H7 (cell line): ENCODE measurements at places on chromosomes 7 and 10. TPM values are rescaled to one million over a fixed set of nuclear protein-coding genes. Genes with fewer than 3 reads are reported as not detected.
A peak's percentile ranks its signal among the peaks of the same experiment; 100 is the strongest.

DNA sequence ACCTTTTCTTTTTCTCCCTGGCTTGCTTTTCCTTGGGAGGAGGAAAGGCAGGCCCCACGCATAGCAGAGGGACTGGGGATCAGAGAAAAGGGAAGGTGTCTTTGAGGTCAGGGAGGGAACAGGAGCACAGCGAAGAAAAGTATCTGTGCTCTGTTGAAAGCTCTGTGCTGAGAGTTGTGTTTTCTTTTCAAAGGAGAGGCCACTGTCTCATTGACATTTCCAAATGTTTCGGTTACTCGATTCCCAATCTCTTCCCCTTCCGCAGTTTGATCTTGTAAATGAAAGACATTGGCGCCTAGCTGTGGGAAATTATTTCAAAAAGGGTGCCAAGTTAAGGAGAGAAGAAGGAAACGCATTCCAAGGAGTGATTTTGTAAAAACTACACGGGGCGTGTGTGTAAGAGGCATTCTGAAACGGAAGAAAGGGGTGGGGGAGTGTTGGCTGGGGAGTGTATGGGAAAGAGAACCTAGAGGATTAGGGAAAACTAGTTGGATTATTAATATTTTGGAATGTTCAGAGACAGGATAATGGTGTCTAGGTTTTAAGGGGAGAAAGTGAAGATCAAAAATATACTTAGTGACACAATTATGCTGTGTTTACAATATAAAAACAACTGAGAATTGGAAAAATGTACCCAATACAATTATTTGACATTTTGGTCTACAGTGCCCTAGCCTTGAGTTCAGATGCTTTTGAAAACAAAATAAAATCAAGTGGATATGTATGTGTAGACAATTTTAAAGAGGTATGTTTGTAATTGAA is 708 bp downstream of the KLHDC10 start:
- DNase-seq = no peak

- no peak for DNase-seq
These were observed 90.7 kb downstream of the SLC25A40 start for GRCh38 chr7:87785368-87785995.

DNA sequence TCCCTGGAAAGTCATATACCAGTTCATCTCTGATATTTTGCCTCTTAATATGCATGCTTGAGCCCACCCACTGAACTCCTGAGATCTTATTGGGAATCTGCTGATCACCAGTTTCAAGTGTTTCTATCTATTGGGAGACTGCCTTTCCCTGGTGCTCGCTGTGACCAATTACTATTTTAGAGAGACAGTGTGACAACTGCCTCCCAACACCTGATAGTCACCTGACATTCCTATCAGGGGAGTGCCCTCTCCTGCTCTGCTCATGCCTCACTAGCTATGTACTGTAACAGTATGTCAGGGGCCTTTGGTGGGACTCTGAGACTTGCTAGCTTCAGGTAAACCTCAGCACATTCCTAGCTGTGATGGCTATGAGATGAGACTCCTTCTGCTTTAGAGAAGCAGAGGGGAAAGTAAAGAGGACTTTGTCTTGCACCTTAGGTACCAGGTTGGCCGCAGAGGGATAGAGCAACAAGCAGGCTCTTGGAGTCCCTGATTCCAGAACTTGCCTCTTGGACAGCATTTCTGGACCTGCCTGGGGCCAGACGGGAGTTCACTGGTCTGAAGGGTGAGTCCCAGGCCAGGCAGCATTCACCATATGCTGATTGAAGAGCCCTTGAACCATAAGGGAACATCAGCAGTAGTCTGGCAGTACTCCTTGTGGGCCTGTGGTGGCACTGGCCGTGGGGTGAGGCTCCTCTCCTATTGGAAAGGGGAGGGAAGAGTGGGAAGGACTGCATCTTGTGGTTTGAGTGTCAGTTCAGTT is 34.4 kb upstream of the ARHGAP12 start:
- no peak for DNase-seq

DNA sequence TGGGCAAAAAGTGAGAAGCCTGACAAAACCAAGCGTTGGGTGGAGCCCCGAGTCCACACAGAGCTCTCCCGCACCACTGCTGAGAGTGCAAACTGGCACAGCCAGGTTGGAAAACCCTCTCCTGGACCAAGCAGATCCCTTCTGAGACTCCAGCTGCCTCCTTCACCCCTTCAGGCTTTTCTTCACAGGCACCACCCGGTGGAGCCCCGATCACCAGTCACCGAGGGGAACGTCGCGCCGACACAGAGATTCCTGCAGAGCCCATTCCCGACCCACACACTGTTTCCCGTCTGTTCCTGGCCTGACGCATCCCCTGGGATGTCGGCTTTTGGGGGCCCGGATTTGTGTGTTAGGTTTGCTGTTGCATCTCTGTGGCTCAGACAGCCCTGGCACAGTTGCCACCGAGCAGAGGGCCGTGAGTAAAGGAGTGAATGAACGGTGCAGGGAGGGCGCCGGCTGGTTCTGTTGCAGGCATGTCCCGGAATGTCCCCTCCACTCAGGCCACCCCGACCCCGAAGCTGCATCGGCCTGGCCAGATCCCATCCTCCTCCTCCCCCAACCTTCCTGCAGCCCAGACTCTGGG is 51.0 kb upstream of the INPP5A start:
- peak; percentile 62 for DNase-seq

Gene TMEM236
- total RNA-seq = 0.03 and 0.15 TPM in 2 replicates

Gene MASTL
- total RNA-seq = 53.4 and 73.2 TPM in 2 replicates

GRCh38 chr10:117621196-117621595 is 78.7 kb downstream of the EMX2 start:
- DNase-seq = no peak

Gene GPR146
- 0.07 and 0.87 TPM in 2 replicates for total RNA-seq

Gene FAM25G
- not detected in 2 replicates for total RNA-seq

Gene TLX1
- total RNA-seq = 0.11 TPM in 1 of 2 replicates, not detected in the other

DNA sequence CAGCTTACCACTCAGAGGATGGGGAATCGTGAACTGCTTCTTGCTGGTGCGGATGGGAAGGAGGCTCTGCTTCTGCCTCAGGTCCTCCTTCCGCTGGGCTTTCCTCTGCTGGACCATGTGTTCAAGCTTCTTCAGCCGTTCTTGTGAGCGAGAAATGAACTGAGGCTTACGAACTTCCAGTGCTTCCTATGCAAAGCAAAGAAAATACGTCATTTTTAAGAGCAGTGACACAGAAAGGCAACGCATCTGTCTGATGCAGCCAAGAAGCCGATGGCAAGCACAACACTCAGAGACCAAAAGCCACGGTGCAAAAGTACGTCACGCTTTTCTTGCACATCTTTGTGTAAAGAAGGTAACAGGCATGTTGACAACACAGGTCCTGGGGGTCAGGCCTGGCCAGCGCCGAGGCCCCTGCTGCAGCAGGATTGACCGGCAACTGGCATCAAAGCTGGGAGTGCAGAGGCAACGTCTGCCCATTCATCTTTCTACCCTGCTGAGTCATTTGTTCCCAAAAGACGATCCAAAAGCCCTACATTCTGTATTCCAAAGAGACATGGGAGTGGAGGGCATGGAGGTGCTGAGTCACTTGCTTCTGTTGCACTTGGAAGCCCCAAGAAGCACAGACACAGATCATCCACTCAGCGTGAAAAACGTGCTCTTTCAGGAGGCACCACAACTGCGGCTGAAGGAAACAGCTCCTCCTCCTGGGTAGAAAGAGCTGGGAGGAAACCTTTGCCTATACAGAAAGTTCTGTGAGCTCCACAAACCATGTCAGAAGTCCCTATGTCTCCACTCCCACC is 71.0 kb upstream of the ADAM12 start:
- no peak for DNase-seq

GRCh38 chr7:1739593-1739992 is 69.5 kb downstream of the ELFN1 start:
- peak; percentile 72 for DNase-seq

Gene EPHB6
- 4.0 and 8.8 TPM in 2 replicates for total RNA-seq

DNA sequence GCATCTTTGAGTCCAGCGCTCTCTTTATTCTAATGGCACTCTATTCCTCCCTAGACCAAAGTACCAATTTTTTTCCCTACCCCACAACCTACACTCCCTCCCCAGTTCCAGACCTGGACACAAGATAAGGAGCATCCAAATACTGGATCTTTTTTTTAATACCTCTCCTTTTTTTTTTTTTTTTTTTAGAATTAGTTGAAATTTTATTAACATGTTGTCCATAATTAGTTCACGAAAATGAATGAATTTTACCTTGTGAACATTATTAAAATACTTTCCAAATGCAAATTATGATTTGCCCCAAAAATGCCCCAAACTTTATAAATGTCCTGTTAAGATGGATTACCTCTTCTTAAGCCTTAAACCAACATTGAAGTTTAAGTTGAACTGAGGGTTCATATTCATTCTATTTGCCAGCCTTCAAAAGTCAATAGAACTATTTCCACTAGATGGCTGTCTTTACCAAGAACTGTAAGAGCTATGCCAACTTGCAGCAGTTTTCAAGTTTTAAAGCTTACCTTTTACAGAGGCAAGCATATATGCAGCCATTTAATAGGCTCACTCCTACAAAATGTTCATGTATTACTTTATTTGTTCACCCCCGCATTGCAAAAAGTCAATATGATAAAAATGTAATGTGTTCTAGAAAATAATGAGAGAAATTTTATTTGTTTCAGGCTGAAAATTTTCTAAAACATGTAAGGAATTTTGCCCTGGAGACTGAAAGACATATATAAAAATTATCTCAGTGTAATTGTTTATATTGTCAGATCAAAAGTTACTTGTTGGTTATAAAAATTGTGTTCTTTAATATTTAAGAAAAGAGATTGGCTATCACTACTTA is 39.7 kb upstream of the TNKS2 start:
- peak; percentile 24 for DNase-seq

GRCh38 chr10:89494575-89494974 is 40.8 kb downstream of the SLC16A12 start:
- no peak for DNase-seq

Gene MYL10
- total RNA-seq = not detected in 2 replicates

GRCh38 chr10:61503051-61503450 is 49.9 kb upstream of the TMEM26 start:
- no peak for DNase-seq

DNA sequence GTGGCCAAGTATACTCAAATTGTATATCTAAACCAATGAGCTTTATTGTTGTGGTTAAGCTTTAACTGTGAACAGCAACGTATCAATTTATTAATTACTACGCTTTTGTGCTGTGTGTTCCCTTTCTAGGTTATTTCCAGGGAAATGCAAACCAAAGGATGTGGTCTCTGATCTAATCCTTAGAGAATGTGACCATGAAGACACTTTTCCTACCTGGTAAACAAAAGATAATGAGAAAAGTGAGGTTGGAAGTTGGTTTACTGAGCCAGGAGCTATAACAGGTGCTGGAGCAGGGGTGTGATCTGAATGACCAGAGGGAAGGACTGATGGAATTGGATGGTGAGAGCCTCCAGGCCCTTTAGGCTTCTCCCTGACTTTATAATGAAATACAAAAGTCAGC is 25.4 kb upstream of the CALU start:
- DNase-seq = no peak

DNA sequence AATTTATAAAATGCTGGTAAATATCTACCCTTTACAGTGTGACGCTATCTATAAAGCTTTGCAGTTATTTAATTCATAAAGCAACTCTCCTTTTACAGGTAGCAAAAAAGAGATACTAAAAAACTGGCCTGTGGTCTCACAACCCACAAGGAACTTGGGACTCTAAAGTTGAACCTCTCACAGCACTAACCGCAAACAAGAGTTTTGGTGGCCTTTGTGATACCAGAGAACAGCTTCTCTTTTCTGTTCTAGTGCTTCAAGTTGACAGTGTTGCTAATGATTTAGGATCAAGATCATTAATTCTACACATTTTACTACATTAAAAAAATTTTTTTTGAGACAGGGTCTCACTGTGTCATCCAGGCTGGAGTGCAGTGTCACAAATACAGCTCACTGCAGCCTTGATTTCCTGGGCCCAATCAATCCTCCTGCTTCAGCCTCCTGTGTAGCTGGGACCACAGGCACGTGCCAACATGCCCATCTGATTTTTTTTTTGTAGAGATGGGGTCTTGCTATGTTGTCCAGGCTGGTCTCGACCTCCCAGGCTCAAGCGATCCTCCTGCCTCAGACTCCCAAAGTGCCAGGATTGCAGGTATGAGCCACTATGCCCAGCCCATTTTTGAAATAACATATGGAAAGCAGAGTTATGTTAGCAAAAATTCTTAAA is 56.0 kb upstream of the ST8SIA6 start:
- no peak for DNase-seq

Gene LLCFC1
- not detected in 2 replicates for total RNA-seq

- DNase-seq = no peak
These were observed 22.5 kb downstream of the CALHM2 start for GRCh38 chr10:103429647-103430046.

Gene LSM5
- total RNA-seq = 41.6 and 48.3 TPM in 2 replicates

DNA sequence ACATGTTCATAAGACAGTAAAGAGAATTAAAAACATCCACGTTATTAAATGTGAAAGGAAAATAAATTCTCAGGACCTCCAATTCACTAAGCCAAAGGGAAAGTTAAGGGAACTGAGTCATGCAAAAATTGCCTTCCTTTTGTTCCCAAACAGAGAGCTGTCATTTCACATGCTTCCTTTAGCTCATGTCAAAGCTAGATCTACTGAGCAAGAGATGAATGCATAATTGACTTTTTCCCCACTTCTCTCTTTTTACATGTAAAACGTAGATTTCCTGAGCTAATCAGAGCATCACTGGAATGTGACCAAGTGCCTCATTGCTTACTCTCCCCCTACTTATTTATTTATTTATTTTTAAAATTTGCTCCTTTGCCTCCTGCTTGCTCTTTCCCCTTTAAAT is 129.1 kb upstream of the AMPH start:
- DNase-seq = no peak

Gene SMURF1
- 19.7 and 20.2 TPM in 2 replicates for total RNA-seq

DNA sequence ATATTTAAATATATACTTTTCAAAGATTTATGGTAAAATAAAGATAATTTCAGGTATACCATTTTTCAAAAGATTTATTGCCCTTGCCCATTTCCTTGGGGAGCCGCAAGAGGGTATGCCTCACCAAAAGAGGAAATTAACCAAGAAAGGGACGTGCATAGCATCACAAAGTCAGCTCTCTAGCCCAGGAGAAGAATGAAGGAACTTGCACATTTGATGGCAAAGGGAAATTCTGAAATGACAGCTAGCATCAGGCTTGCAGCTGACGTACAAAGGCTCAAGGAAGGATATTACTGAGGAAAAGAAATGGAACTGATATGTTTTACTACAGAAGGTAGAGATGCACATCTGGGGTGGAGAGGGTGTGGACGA is 93.6 kb upstream of the RSU1 start:
- DNase-seq = no peak

DNA sequence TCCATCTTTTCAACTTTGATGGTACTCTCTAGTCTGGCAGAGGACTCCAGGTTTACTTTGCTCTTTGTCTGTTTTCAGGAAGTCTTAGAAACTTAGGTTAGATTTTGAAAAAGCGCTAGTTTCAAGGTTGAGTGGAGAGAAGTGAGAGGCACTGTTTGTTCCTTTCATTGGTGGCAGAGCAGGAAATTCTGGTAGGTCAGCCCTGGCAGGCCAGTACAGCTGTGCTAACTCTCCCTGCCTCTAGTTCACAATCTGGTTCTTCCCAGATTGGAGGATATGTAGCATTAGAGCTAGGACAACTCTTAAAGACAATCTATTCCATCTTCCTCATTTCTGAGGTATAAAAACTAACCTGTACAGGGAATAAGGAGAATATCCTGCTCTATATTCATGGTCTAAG is 160.9 kb upstream of the FZD1 start:
- no peak for DNase-seq

Gene ZNF467
- 0.04 and 0.55 TPM in 2 replicates for total RNA-seq

- no peak for DNase-seq
These were observed 440 bp upstream of the GLRX3 start for GRCh38 chr10:130135676-130136225.
